Activated CD4-positive, alpha-beta T cell treated with anti-CD3 and anti-CD28 coated beads for 36 hours (primary cell): ENCODE measurements at places on chromosomes 16 and 17. TPM values are rescaled to one million over a fixed set of nuclear protein-coding genes. Genes with fewer than 3 reads are reported as not detected.

DNA sequence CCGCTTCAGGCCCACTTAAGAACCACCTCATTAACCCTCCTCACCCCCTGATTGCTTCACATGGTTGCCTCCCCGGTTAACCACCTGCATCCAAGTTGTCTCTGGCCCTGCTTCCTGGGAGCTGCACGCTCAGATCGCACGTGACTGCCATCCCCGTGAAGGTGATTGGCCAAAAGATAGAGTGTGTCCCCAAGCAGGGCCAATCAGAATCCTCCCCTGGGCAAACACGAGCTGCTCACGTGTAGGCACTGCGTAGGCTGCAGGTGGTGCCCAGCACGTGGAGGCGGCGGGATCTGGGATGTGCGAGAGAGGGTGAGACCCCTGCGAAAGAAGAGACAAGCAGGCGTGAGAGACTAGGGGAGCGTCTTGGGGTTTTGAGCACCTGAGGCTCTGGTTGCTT, 111.8 kb upstream of the CRHR1 start:
- H3K27ac ChIP-seq, result no peak overlapping the region
- no peaks in the 10 kb centered on the region for H3K36me3 ChIP-seq
- no peak for DNase-seq
- peaks cover 1% of the 10 kb centered on the region for H3K27me3 ChIP-seq
- no peak overlapping the region for H3K4me3 ChIP-seq

Gene CD300H
- not detected for total RNA-seq

GRCh38 chr17:14329900-14330491, 29.1 kb downstream of the HS3ST3B1 start:
- peaks cover 75% of the 10 kb centered on the region for H3K4me1 ChIP-seq
- peaks cover 8% of the 10 kb centered on the region for H3K36me3 ChIP-seq
- DNase-seq, result no peak
- H3K27ac ChIP-seq, result peak overlapping the region; percentile 41
- H3K4me3 ChIP-seq, result no peak overlapping the region

Gene CLDN7
- 0.53 TPM for total RNA-seq

DNA sequence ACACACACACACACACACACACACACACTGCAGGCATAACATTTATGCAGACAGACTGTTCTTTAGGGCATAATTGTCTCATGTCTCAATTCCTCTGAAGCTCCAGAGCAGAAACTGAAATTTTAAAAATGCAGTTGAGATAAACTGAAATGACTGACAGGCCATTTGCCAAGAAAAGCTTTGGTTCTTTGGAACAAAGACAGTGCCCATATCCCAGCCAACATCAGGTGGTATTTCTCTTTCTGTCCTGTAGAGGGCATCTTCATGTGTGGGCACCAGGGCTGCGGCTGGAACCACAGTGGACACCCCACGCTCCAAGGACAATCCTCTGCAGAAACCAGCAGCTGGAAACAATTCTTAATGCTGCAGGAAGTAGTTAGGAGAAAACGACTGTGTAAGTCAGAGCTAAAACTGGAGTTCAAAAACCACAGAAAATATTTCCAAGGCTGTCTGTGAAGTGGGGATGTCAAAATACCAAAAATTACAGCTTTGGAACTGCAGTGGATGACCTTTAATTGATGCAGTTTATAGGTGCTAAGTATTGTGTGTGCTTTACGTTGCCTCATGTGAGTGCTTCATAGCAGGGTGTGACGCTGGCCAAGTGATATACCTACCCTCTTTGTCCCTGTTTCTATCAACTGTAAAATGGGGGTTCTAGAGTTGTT, 10.6 kb upstream of the MEFV start:
- no peak overlapping the region for H3K27ac ChIP-seq
- peaks cover 25% of the 10 kb centered on the region for H3K4me1 ChIP-seq
- H3K4me3 ChIP-seq, result no peak overlapping the region
- no peaks in the 10 kb centered on the region for H3K27me3 ChIP-seq

- H3K4me3 ChIP-seq, result no peak overlapping the region
- no peak overlapping the region for H3K27ac ChIP-seq
- H3K27me3 ChIP-seq, result no peaks in the 10 kb centered on the region
- peaks cover 32% of the 10 kb centered on the region for H3K36me3 ChIP-seq
- no peak for DNase-seq
Observed at GRCh38 chr17:27504188-27504995, 48.1 kb downstream of the KSR1 start.
